Fibroblast of the aortic adventitia (primary cell): ENCODE measurements at places on chromosomes 12 and 14. TPM values are rescaled to one million over a fixed set of nuclear protein-coding genes. Genes with fewer than 3 reads are reported as not detected.

RGS6 gene
- total RNA-seq: not detected in 2 replicates

OASL gene
- 0.33 TPM in 1 of 2 replicates, not detected in the other for total RNA-seq

ARID4A gene
- 12.2 and 123 TPM in 2 replicates for total RNA-seq

ZFHX2 gene
- 0.36 and 0.41 TPM in 2 replicates for total RNA-seq

KRT71 gene
- not detected in 2 replicates for total RNA-seq

EML5 gene
- total RNA-seq: under 0.01 TPM in 1 of 2 replicates, not detected in the other

BCL2L14 gene
- total RNA-seq: not detected in 2 replicates

LRTM2 gene
- total RNA-seq: not detected in 2 replicates

FOXA1 gene
- total RNA-seq: not detected in 2 replicates

FAM177A1 gene
- 37.4 and 39.0 TPM in 2 replicates for total RNA-seq

OTOGL gene
- total RNA-seq: 0.16 and 0.27 TPM in 2 replicates

SLC41A2 gene
- 26.0 and 32.3 TPM in 2 replicates for total RNA-seq

C12orf50 gene
- total RNA-seq: not detected in 2 replicates

GNB3 gene
- 3.4 TPM in 2 replicates for total RNA-seq

KCNK10 gene
- not detected in 2 replicates for total RNA-seq

SLC25A47 gene
- total RNA-seq: not detected in 2 replicates

DCN gene
- 1,482 and 2,298 TPM in 2 replicates for total RNA-seq

TGM1 gene
- 0.36 and 6.1 TPM in 2 replicates for total RNA-seq

FAM161B gene
- 2.3 and 3.1 TPM in 2 replicates for total RNA-seq

TMEM117 gene
- total RNA-seq: 9.9 and 13.0 TPM in 2 replicates

MYO1A gene
- 0.09 and 3.4 TPM in 2 replicates for total RNA-seq

KLHL33 gene
- total RNA-seq: 0.18 and 0.65 TPM in 2 replicates

SOCS2 gene
- total RNA-seq: 6.3 and 15.0 TPM in 2 replicates
